Fibroblast of mammary gland (primary cell): ENCODE measurements at places on chromosomes 6 and 20.

DNA sequence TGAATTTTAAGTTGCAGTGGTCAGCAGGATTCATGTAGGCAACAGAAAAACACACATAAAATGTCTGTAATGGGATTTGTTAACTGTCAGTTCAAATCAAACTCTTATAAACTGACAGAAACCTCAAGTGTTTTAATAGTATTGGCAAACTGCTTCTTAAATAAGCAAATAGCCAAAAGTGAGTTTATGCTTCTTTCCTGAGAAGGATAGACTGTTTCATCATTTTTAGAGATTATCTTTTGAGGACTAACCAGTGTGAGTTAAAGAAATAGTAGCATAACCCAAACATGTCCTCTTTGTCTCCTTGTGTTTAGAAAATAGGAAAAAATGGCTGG lies 68.0 kb downstream of the AIG1 start:
- no peak for DNase-seq

- no peak for DNase-seq
Measured at GRCh38 chr6:91442342-91442741, 855.5 kb upstream of the MAP3K7 start.

GRCh38 chr6:109738667-109739066 lies 47.6 kb downstream of the FIG4 start:
- DNase-seq, result peak; percentile 43

GRCh38 chr20:44209686-44210405 lies 725 bp downstream of the OSER1 start:
- DNase-seq, result peak; percentile 52
